HuH-7 (cell line): ENCODE measurements at places on chromosomes 2 and 18.

DNA sequence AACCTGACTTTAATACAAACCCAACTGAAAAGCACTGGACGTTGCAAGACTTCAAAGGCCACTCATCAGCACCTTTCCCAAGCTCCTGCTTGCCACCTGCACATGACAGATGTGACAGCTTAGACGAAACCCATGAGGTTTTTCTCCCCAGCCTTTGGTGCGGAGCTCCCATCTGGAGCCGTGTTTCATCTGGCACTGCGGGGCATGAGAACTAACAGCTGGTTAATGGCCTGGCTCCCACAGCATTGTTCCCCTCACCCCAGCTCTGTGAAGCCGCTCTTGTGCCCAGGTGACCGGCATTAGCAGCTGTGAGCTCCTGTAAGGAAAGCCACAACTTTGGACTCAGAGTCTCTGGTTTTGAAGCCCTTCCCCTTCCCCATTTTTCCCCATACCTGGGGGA is 50.9 kb downstream of the GALR1 start:
- no peak for DNase-seq

DNA sequence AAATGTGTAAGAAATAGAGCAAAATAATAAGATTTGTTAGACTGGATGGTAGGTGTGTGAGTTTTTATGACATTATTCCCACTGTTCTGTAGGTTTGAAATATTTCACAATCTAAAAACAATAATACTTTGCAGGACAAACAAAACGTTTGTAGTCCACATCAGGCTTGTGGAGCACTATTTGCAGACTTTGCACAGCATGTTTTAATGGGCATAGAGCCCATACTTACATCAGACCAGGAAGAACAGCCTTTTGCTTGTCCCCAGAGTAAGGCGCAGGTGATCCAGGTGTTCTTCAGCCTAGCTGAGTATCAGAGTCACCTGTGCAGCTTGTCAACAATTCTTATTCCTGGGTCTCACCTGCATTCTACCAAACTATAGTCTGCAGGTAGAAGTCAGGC is 9.1 kb upstream of the STK39 start:
- DNase-seq: no peak

DNA sequence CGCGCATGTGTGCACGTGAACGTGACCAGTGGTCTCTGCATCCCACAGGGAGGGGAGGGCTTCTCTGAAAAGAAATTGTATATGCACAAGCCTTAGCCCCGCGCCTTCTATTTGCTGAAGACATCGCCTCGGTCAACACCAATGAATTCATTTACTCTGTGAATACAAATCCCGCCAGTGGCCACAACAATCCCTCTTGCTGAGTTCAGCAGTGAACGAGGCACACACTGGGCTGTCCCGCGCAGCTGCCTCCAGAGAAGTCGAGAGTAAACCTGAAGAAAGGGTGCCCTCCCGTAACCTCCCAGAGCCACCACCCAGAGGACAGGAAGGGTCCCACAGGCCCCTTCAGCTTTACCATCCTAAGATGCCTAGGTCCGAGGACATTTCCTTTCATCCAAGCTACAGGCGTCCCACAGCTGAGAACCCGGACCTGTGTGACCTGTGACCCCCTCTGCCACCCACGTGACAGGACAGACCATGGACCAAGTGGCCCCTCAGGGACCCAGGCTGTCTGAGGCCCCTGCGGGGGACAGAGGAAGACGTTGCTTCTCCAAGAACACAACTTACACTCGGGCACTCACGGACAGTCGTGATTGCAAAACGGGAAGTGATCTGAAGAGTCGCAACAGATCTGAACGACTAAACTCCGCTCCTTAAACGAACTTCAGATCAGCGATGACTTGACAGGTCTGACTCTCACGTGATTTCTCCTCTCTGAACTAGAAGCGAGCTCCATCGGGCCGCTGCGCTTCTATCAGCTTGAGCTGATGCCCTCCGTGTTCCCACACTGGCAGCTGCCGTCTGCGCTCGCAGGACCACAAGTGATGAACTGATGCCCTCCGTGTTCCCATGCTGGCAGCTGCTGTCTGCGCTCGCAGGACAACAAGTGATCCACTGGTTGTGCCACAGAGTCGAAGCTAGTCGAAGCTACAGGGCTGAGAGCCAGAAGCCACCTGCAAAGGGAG is 92.7 kb downstream of the ZNF516 start:
- DNase-seq: no peak

DNA sequence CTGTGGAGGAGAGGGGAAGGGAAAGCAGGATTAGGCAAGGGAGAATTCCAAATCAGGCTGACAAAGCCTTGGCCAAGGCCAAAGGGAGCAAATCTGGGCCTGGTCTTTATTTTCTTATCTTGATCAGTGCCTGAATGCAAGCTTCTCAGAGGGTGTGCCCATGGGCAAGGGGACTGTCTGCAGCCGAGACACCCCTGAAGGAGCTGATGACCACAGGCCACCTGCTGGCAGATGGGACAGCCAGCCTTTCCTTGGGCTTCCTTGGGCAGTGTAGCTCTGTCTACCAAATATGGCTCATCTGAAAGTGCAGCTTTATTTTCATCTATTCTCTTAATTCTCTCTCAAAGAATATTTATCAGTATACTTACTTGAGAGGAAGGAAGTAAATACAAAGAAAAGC is 117.0 kb downstream of the PKP4 start:
- DNase-seq: no peak

DNA sequence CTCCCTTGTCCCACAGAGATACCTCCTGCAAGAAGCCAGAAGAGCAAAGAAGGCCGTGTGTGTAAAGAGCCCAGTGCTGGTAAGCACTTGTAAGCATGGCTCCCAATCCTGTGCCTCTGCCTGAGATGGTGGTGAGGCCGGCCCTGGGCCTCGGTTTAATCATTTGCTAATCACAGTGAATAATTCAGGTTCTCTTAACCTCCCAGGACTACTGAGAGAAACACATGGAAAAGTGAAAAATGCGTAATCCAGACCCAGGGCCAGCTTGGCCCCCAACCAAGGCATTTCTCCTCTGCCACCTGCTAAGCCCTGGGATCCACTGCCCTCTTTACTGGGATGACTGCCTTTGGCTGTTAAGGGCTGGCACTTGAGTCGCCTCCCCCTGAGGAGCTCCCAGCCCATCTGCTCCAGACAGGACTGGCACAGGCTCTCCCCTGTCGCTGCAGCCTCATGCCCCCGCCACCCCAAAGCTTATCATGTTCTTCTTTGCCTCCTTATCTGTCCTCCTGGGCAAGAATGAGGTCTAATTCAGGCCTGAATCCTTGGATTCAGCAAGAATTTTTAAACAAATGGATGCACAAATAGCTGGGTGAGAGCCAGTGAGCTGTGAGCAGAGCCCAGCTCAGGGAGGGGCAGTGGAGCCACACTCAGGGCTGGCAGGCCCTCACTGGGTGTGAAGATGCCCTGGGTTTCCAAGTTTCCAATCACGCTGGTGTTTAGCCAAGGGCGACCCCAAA is 193.9 kb upstream of the HS6ST1 start:
- DNase-seq: no peak

DNA sequence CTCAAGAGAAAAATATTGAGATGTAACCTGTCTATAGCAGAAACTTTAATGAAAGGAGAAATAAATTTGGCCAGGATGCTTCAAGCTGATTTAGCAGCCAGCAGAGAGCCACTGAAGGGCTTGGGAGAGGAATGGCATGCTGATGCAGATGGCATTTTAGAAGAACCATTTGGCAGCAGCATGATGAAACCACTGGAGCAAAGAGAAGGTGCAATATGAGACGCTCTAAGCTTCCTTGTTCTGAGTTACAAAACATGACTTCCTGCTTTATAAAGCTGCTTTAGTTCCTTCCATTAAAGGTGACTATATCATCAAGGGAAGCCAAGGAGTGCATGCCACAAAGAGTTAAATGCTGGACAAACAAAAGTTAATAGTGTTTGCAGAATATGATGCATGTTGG is 189.7 kb downstream of the PID1 start:
- DNase-seq: no peak

- DNase-seq: no peak
Observed at GRCh38 chr2:144669196-144669987, 149.5 kb upstream of the ZEB2 start.

DNA sequence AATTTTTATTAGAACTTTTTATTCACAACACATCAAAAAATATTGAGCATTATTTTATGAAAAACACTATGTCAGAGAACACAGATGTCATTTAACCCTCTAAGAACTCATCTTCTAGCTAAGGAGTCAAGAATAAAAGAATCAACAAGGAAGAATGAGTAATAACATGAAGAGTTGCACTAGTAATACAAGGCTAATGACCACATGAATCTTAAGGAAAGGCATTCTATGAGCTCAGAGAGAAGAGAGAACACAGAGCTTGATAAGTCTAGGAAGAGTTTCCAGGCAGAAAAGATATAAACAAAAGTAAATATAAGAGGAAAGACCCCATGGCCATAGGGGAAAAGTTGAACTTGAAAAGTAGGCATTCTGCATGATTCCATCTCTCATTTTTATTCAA is 166.5 kb downstream of the MAIP1 start:
- DNase-seq: no peak

DNA sequence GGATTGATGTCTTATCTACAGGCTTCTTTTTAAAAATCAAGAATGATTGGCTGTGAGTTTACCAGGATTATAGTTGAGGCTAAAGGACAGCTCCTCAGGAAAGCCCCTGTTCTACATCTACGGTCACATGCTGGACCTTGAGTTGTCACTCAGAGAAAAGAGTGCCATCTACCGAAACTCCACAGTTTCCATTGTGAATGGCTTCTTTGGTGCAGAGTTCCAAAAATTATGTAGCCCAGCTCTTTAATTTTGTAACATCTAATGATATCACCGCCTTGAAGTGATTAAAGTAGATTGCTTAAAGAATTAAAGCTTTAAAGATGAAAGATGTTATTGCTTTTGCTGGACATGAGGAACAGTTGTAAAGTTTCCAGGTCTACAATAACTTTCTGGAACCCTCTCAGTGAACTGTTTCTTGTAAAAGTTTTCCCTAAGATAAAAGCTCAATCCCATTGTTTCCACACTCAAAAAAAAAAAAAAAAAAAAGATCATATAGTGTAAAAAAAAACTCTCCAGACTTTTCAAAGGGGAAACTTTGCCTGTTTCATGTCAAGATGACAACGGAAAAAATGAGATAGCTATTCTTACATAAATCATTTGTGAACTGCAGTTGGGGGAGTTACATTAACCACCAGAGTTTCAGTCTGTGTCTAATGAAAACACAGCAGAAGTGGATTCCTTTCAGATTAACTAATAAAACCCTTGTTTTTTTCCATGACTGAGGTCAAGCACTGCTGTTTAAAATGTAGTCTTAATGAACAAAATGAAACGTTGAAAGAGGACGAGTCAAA is 4.3 kb downstream of the COL3A1 start:
- peak; percentile 6 for DNase-seq

DNA sequence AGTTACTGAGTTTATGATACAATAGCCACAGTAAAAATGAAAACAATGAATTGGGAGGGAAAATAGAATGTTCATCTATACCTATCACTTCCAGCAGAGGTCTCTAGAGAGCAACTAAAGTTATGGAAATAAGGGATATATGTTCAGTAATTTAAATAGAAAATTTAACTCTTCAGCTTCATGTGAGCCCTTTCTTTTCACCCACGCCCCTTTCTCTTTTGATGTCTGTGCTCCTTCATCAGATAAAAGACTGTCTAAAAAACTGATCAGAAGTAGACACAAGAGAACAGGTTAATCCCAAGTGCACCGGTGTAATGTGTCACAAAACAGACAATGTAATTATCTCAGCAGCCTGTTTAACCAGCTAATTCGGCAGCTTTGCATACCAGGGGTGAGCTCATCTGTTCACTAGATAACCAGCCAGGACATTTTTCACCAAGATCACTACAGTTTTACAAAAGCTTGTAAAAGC is 238.5 kb upstream of the ERBB4 start:
- DNase-seq: peak; percentile 4
